ENCODE measurements at places on chromosomes 1 and 21.
A peak's percentile ranks its signal among the peaks of the same experiment; 100 is the strongest.

- no peak for DNase-seq
These were observed 25.9 kb downstream of the GABPA start for GRCh38 chr21:25760677-25761076.

DNA sequence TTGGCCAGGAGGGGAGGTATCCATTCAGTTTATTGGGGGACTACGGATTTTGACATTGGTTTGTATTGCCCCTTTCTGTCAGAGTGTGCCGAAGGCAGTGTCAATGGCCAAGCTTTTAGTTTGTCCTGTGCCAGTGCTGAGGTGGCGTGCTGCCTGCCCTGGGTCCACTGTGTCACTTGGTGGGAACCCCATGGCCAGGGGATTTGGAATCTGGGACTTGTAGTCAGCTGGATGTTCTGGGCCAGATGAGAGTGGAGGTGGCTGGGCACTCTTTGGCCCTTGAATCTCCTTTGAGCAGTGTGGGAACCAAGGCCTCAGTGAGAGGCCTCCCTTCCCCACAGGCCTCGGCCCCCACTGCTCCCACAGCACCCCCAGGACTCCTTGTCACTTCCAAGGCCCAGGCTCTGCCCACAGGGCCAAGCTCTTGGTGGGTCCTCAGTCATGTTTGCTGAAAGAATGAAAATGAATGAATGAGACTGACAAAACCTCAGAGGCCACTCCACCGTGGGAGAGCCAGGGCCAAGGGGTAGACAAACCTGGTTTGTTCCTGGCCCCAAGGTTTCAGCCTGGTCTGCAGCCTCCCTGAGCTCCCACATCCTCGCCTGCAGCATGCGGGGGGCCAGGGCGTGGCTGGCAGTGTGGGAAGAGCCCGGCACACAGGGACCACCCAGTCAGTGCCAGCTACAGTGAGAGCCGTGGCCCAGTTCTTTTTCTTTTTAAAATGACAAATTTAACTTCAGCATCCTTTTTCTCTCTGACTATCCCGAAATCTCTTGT lies 412.2 kb downstream of the MATN1 start:
- no peak for DNase-seq

GRCh38 chr1:26535201-26535600 lies 5.6 kb downstream of the RPS6KA1 start:
- no peak for DNase-seq

DNA sequence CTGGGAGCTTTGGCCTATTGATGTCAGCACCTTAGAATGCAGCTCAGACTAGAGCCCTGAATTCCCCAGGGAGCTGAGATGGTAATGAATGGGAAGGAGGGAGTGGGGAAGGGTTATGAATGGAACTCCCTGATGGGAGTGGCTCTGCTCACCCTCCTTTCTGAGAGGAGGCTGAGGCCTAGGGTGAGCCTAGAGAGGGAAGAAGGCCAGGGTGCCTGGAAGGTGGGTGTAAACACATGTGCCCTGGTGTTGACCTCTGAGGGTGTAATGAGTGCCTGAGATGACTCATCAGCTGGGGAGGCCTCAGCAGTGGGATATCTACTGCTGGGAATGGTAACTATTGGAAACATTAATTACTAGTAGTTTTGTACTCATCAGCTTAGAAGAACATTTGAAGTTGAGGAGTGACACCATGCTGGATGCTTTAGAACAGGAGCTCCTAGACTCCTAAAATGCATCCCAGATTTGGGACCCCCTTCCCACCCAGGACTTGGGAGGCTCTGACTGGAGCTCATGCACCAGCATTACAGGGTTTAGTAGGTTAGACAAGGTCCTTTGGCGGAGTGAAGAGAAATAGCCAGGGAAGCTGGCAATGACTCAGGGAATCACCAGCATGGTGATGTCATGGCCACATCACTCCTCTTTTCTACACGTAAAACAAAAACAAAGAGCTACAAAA lies 16.0 kb upstream of the PIGV start:
- no peak for DNase-seq

- DNase-seq = no peak
These were observed 17.6 kb upstream of the IFI6 start for GRCh38 chr1:27689423-27690173.

GRCh38 chr1:226064816-226065248 lies 2.3 kb downstream of the H3-3A start:
- peak; percentile 50 for DNase-seq

Measured in heart right ventricle (tissue), 16 donors.